ENCODE measurements at places on chromosomes 11 and 22.

DNA sequence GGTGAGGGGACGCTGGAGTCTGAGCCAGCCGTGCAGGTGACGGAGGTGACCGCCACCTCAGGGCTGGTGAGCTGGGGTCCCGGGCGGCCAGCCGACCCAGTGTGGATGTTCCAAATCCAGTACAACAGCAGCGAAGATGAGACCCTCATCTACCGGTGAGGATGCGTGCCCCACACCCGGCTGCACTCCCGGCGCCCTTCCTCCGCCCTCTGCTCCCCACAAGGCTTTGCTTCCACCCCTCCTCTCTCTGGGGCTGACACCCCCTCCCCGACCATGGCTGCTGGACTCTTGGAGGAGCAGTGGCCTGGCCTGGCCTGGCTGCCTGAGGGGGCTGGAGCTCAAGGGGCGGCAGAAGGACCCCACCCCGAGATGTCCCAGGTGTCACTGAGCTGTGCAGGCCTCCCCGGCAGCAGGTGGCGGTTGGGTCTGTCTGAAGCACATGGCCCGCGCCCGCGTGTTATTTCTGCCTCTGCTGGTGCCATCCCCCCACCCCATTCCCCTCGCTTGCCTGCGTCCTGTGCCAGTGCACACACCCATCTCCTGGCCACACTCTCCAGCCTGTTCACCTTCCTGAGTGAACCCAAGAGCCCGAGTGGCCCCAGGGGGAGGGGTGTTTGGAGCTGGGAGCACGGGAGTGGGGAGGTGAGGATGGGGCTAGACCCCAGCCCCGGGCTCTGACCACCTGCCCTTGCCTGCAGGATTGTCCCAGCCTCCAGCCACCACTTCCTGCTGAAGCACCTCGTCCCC lies 2.2 kb downstream of the LRFN4 start:
- DNase-seq = no peak

- DNase-seq = no peak
Observed at GRCh38 chr11:68709062-68709461, 24.7 kb downstream of the GAL start.

- peak; percentile 91 for DNase-seq
Observed at GRCh38 chr11:102177974-102178631, 67.9 kb downstream of the YAP1 start.

- DNase-seq = no peak
Observed at GRCh38 chr11:31449040-31449439, 60.4 kb downstream of the IMMP1L start.

- DNase-seq = peak; percentile 58
Observed at GRCh38 chr11:28343304-28344233, 235.4 kb downstream of the METTL15 start.
